Activated naive CD8-positive, alpha-beta T cell treated with anti-CD3 and anti-CD28 coated beads, Interleukin-2, amount 10 ng/mL, durations not matched to agents 7 days and 5 days (primary cell): ENCODE measurements at places on chromosomes 6 and 20. TPM values are rescaled to one million over a fixed set of nuclear protein-coding genes. Genes with fewer than 3 reads are reported as not detected.

Gene ASF1A
- 64.6 TPM for total RNA-seq

GRCh38 chr6:106519460-106520394 lies 109.6 kb downstream of the RTN4IP1 start:
- peak; percentile 71 for DNase-seq

GRCh38 chr6:43115365-43115764 lies 39.3 kb downstream of the PTK7 start:
- DNase-seq: no peak

GRCh38 chr20:36744243-36744642 lies 1.6 kb downstream of the NDRG3 start:
- DNase-seq: no peak

DNA sequence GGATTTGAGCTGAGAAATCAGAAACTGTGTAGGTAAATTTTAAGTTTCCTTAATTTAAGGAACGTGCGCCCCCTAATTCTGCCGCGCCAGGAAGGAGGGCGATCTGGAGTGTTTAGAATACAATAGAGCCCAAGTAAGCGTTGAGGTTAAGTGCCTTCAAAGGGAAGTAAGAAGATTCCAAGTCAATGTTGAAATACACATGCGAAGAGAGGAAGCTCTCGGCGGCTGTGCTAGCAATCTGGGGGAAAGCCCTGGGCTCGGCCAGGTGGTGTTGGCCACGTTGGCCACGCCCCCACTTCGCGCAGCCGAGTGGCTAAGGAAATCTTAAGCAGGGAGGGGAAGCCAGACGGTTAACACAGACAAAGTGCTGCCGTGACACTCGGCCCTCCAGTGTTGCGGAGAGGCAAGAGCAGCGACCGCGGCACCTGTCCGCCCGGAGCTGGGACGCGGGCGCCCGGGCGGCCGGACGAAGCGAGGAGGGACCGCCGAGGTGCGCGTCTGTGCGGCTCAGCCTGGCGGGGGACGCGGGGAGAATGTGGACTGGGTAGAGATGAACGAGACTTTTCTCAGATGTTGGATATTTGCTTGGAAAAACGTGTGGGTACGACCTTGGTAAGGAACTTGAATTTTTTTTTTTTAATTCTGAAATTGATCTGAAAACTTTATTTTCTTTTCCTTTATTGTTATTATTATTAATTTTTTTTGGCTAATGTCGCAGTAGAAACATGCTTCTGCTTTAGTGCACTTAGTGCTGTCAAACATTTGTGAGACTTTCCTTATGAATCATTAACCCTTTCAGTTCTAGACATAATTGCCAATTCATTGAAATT lies at the start of gene PRDM1:
Gene PRDM1 (plus strand): TSS at position 353 of the 830 bp plus-strand sequence. CDS start 218 bp downstream, at position 571.
- peak; percentile 82 for DNase-seq

Gene PTK6
- 0.31 TPM for total RNA-seq

DNA sequence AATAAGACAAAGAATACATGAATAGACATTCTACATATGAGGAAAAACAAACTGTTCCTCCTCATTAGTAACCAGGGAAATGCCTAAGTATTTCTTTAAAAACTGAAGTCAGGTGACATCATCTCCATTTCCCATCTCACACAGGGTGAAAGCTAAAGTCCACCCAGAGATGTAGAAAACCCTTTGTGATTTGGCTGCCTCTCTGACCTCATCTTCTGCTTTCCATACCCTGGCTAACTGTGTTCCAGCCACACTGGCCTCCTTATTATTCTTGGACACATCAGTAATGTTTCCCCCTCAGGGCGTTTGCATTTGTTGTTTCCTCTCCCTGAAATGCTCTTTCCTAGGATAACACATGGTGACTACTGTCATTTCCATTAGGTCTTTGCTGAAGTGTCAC lies 40.4 kb downstream of the ESF1 start:
- DNase-seq: no peak

Gene PRRT1
- total RNA-seq: 1.1 TPM
